ENCODE measurements at places on chromosomes 1 and 21. TPM values are rescaled to one million over a fixed set of nuclear protein-coding genes. Genes with fewer than 3 reads are reported as not detected.

DNA sequence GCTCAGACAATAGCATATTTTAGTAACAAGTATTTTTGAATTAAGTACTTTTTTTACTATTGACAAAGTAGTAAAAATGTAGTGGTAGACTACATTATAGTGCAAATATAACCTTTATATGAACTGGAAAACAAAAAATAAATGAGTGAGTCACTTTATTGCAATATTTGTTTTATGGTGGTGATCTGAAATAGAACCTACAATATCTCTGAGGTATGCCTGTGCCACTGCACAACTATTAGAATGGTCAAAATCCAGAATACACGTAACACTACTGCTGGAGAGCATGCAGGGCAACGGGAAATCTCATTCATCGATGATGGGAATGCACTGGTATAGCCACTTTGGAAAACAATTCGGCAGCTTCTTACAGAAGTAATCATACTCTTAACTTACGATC is 349.0 kb upstream of the NCAM2 start:
- H3K27me3 ChIP-seq = no peaks in the 10 kb centered on the region
- DNase-seq = no peak
- H3K4me1 ChIP-seq = no peaks in the 10 kb centered on the region
- no peaks in the 10 kb centered on the region for H3K36me3 ChIP-seq
- H3K4me3 ChIP-seq = no peak overlapping the region

- H3K27ac ChIP-seq = no peak overlapping the region
- no peak overlapping the region for H3K4me3 ChIP-seq
- peaks cover 37% of the 10 kb centered on the region for H3K4me1 ChIP-seq
- H3K27me3 ChIP-seq = no peaks in the 10 kb centered on the region
Measured at GRCh38 chr1:145714524-145715111, 4.7 kb upstream of the CD160 start.

DNA sequence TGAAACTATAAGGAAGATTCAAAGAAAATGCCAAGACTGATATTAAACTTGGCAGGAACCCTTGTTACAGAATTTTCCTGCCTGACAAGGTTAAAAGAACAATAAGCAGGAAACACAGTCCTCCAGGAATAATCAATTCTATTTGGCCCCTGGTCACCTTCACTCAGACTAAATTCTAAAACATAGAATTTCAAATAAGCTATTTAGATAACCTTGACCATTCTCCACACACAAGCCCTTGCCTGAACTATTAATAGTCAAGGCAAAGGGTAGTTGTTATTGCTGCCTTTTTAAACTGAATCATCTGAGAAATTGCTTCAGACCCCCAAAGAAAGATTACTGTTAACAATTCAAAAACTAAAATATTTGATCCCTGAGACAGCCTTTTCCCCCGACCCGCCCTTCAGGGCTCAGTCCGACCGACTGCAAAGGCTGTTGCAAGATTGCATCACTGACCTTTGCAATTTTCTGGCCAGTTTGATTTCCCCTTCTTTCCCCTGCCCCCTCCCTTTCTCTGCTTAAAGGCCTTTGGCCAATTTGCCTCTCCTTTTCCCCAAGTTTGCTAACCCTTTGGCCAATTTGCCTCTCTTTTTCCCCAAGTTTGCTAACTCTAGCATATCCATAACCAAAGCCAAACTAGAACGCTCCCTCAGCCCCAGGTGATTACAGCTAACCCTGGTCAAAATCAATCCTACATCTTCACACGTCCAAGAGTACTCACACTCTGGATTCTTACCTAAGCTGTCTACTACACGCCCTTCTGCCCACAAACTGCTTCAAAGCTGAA is 1.4 kb upstream of the G0S2 start:
- no peaks in the 10 kb centered on the region for H3K36me3 ChIP-seq
- DNase-seq = no peak
- H3K27ac ChIP-seq = no peak overlapping the region
- no peak overlapping the region for H3K4me3 ChIP-seq

DNA sequence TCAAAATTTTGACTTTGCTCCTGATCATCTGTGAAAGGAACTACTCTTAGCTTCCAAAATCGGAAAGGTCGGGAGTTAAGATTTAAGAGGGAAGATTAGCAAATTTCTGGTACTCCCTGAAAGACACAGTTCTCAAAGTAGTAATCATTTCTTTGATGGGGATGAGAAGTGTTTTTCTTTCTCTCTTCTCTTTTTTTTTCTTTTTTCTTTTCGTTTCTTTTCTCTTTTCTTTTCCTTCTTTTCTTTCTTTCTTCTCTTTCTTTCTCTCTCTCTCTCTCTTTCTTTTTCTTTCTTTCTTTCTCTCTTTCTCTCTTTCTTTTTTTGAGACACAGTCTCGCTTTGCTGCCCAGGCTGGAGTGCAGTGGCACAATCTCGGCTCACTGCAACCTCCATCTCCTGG is 5.1 kb upstream of the RAB29 start:
- peaks cover 5% of the 10 kb centered on the region for H3K4me1 ChIP-seq
- no peak overlapping the region for H3K4me3 ChIP-seq
- H3K27ac ChIP-seq = no peak overlapping the region
- no peaks in the 10 kb centered on the region for H3K36me3 ChIP-seq
- no peak for DNase-seq

GRCh38 chr1:241611063-241611462 is 29.1 kb downstream of the CHML start:
- no peak overlapping the region for H3K4me3 ChIP-seq
- H3K27ac ChIP-seq = no peak overlapping the region
- no peak for DNase-seq
- no peaks in the 10 kb centered on the region for H3K4me1 ChIP-seq
- H3K36me3 ChIP-seq = no peaks in the 10 kb centered on the region
- no peaks in the 10 kb centered on the region for H3K27me3 ChIP-seq

DNA sequence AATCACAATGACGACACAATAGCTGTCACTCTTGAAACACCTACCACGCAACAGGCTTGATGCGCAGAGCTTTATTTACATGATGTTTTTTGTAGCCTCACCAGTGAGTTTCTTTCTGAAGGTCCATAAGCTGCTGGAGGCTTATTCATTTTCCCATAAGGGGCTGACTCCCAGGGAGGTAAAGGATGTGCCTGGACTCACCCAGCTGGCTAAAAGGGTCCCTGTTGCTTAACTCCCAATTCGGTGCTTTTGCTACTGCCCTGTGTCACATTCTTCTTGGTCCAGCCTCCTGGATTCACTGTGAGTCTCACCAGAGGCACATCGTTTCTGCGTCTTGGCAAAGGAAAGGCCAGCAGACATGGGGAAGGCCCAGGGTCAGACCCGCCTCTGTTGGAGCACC is 44.6 kb upstream of the OLIG2 start:
- no peaks in the 10 kb centered on the region for H3K36me3 ChIP-seq
- H3K4me1 ChIP-seq = no peaks in the 10 kb centered on the region
- no peak overlapping the region for H3K27ac ChIP-seq

GRCh38 chr1:202791077-202791747 is 17.0 kb downstream of the KDM5B start:
- H3K4me3 ChIP-seq = no peak overlapping the region
- no peaks in the 10 kb centered on the region for H3K4me1 ChIP-seq
- no peak overlapping the region for H3K27ac ChIP-seq

DNA sequence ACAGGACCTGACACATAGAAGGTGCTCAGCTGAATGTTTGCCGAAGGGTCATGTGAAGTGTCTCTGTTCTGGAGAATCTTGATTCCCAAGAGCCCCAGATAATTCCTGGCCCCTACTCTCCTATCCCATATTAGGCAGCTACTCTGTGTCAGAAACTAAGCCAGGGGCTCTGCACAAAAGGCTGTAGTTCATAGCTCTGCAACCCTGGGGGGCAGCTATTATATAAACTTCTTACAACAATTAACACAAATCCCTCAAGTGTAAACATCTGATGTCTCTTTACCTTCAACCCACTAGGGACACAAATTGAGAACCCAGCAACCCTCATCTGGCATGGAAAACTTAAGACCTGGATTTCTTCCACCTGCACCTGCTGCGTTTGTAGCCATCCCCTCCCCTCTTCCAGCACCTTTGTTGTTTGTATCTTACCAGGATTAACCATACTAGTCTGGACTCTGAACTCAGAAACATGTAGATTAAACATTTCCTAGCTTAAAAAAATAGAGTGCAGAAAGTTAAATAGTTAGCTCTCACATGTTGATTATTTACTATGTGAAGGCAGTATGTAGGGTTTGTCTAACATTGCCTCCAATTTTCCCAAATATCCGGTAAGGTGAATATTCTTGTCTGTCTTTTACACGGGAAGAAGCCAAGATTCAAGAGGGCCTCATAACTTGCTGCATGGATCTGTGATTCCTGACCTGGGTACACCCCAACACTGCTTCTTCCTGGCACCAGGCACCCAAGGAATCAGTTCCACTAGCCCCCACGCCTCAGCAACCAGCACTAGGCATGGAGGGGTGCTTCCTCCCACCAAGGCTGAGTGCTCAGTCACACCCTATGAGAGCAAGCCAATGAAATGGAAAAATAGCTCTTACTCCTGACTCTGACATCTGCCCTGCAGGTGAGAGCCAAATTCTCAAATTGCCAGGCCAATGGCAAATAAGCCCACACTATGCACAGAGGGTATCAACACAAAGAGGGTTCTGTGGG is 220.7 kb upstream of the HOOK1 start:
- H3K4me3 ChIP-seq = no peak overlapping the region
- no peaks in the 10 kb centered on the region for H3K4me1 ChIP-seq
- H3K27ac ChIP-seq = no peak overlapping the region

GRCh38 chr1:210477328-210477924 is 148.7 kb downstream of the HHAT start:
- no peaks in the 10 kb centered on the region for H3K4me1 ChIP-seq
- H3K27me3 ChIP-seq = no peaks in the 10 kb centered on the region
- no peaks in the 10 kb centered on the region for H3K36me3 ChIP-seq
- DNase-seq = no peak

- DNase-seq = no peak
- no peak overlapping the region for H3K27ac ChIP-seq
- H3K4me1 ChIP-seq = peaks cover 11% of the 10 kb centered on the region
- no peak overlapping the region for H3K4me3 ChIP-seq
- H3K27me3 ChIP-seq = no peaks in the 10 kb centered on the region
- H3K36me3 ChIP-seq = no peaks in the 10 kb centered on the region
Measured at GRCh38 chr1:13723810-13724209, 23.8 kb downstream of the PRDM2 start.

- H3K4me1 ChIP-seq = no peaks in the 10 kb centered on the region
- no peak overlapping the region for H3K27ac ChIP-seq
- H3K36me3 ChIP-seq = no peaks in the 10 kb centered on the region
- no peaks in the 10 kb centered on the region for H3K27me3 ChIP-seq
- no peak for DNase-seq
- H3K4me3 ChIP-seq = no peak overlapping the region
Measured at GRCh38 chr1:14773396-14774025, 175.0 kb downstream of the KAZN start.

GRCh38 chr1:236869911-236870310 is 74.8 kb downstream of the MTR start:
- DNase-seq = no peak
- H3K4me1 ChIP-seq = no peaks in the 10 kb centered on the region
- no peaks in the 10 kb centered on the region for H3K27me3 ChIP-seq
- no peak overlapping the region for H3K4me3 ChIP-seq
- peaks cover 46% of the 10 kb centered on the region for H3K36me3 ChIP-seq

DNA sequence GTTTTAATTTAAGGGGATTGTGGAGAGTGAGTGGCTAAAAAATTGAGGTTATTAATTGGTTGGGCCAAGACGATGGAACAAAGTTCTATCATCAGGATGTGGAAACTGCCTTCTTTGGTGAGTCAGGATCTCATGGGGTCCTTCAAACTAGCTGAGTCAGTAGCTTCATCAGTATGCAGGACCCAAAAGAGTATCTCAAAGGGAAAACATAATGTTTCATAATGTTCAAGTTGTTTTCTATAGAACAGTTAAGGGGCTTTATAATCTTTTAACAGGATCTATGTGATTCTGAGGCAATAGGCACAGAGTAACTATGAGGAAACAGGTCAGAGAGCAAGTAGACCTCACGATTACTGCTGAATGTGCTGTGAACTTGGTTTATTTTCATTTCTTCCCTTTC is 3.2 kb upstream of the OLFML2B start:
- peaks cover 32% of the 10 kb centered on the region for H3K27me3 ChIP-seq
- H3K36me3 ChIP-seq = no peaks in the 10 kb centered on the region
- no peak overlapping the region for H3K27ac ChIP-seq
- DNase-seq = no peak

DNA sequence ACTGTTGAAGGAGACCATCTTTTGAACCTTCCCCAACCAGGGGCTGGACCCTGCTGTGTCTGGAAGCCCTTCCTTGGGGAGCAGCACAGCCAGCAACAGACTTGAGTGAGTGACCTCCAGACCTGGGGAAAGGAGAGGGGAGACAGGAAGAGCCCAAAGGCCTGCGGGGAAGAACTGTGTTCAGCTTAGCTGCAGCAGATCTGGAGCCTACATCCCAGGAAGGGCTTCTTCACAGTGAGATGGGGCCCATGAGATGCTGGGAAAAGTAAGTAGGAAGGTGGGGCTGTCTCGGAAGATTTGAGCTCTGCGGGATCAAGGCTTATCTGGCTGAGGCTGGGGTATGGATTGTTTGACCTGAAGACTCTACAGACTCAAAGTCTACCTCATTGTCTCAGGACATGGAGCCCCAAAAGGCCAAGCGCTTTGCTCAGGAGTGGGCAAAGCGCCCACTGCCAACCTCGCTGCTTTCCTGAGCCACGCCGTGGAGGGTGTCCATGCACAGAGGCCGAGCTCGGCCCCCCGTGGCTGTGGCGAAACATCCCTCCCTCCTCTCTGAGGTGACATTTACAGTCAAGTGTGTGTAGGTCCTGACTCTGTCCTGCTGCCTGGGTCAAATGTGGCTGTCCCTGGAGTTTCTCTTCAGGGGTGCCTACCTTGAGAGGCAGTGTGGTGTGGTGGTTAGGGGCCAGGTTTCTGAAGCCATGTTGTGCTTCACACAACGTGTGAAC is 24.5 kb downstream of the SPOCD1 start:
- no peak overlapping the region for H3K4me3 ChIP-seq
- no peaks in the 10 kb centered on the region for H3K27me3 ChIP-seq
- no peak for DNase-seq

The LCE2A gene
- total RNA-seq = not detected

The CFAP126 gene
- not detected for total RNA-seq

The AMIGO1 gene
- total RNA-seq = 13.2 TPM

The CFAP410 gene
- total RNA-seq = 58.8 TPM

The MXRA8 gene
- 1.1 TPM for total RNA-seq

The RAVER2 gene
- 2.2 TPM for total RNA-seq

The FMO3 gene
- not detected for total RNA-seq

The HIVEP3 gene
- 15.3 TPM for total RNA-seq

The GUCA2A gene
- total RNA-seq = not detected

The OPRD1 gene
- not detected for total RNA-seq

The CR2 gene
- total RNA-seq = 4.1 TPM

The OPTC gene
- not detected for total RNA-seq

The ATP6V1G3 gene
- total RNA-seq = not detected

The PAPPA2 gene
- total RNA-seq = not detected

The CD164L2 gene
- total RNA-seq = not detected

The LHX8 gene
- total RNA-seq = not detected

The AMY2A gene
- total RNA-seq = 0.98 TPM

The ABCA4 gene
- not detected for total RNA-seq
